ENCODE measurements at places on chromosomes 6 and 20. TPM values are rescaled to one million over a fixed set of nuclear protein-coding genes. Genes with fewer than 3 reads are reported as not detected.

The BEND6 gene
- 14.5 TPM for total RNA-seq

The FRS3 gene
- total RNA-seq, result 1.1 TPM

The ESR1 gene
- total RNA-seq, result 3.9 TPM

The HLA-DQB2 gene
- not detected for total RNA-seq

The SEMG2 gene
- total RNA-seq, result not detected

The PDYN gene
- not detected for total RNA-seq

The RIMS1 gene
- 2.2 TPM for total RNA-seq

The OLIG3 gene
- total RNA-seq, result 0.06 TPM

The ZBTB2 gene
- 8.3 TPM for total RNA-seq

The RBPJL gene
- not detected for total RNA-seq

The GHRH gene
- not detected for total RNA-seq

The SUMO4 gene
- total RNA-seq, result 1.3 TPM

The FOXS1 gene
- 15.7 TPM for total RNA-seq

The MAP3K5 gene
- total RNA-seq, result 28.8 TPM

The RNF182 gene
- 0.40 TPM for total RNA-seq

The FAM83B gene
- not detected for total RNA-seq

The TBXT gene
- not detected for total RNA-seq

The PDE10A gene
- 20.0 TPM for total RNA-seq

The SIRPD gene
- not detected for total RNA-seq

The SYTL3 gene
- total RNA-seq, result 1.7 TPM

The RIPOR3 gene
- 0.13 TPM for total RNA-seq

The CALHM4 gene
- total RNA-seq, result not detected

The ADGRB3 gene
- total RNA-seq, result 1.4 TPM

The PACRG gene
- 0.12 TPM for total RNA-seq

The PAQR8 gene
- total RNA-seq, result 4.5 TPM
